Erythroblast (primary cell): ENCODE measurements at places on chromosomes 4 and X.

DNA sequence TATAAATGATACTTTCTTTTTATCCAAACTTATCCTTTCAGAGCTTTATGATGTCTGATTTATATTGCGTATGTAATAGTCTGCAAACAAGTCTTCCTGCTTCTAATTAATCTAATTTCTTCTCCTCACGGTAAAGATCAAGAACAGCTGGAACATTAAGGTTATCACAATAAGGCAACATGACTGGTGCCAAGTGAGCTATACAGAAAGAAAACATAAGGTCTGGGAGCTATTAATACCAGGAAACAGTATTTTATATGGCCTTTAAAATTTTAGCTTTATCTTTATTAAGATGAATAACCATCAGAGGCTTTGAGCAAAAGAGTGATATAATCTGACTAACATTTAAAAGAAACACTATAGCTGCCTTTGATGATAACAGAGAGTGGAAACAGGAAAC, 28.7 kb upstream of the CABS1 start:
- DNase-seq = no peak

DNA sequence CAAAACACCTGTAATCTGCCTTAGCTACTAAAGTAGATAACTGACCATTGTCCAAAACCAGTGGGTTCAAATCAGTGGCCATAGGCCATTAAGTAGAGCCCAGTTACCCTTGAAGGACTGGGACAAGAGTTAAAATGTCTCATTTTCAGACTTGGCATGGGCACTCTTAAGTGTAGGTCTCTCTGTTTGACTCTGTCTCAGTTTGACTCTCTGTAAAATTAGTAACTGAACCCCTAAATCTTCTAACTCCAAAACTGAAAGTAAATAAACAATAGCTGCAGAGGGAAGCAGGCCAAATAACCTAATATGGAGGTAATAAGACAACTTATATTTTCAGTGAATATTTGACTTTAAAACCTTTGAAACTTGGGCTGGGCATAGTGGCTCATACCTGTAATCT, 89.1 kb downstream of the SLC16A2 start:
- no peak for DNase-seq

DNA sequence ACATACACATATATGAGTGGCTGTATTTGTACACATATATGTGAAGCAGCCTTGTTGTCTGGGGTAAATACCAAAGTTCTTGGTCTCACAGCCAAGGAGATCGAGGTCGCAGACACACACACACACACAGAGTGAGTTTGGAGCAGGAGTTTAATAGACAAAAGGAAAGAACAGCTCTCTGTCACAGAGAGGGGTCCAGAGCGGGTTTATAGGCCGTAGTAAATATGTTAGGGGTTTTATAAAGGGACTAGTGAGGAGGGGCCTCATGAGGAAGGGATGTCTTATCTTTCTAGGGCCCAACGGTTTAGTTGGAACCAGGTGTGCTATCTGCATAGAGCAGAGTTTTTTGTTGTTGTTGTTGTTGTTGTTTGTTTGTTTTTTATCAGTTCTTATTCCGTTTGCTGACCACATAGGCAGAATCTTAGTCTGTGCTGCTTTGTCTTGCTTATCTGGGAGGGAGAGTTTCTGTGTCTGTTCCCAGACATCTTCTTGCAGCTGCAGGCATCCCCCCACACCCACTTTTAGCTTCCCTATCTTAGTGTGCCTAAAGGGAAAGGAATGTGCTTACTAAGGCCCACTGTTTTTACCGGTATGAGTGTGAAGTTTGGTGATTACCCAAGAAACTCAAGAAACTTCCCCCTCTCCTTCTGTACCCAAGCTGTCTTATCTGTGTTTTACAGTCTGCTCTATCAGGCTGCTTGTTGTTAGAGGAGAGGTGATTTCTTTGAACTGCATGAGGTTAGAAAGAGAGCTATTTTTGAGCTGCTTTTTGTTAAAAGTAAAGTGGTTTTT, 91.9 kb downstream of the TENT5D start:
- peak; percentile 90 for DNase-seq

DNA sequence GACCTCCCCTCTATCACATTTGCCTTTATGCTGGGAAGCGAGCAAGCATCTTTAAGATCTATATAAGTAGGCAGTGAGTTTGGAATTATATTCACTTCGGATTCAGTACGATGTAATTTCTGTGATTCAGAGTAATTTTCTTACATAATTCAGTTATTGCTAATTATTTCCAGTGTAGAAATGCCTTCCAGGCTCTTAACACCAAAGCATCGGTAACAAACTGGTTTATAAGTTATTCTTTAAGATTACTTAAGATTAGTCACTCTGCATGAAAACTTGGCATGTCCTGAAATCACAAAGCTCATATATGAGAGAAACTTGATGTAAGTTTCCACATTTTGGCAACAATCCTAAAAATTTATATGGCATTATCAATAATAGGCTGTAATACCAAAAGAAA, 120.8 kb downstream of the ADAMTS3 start:
- DNase-seq = no peak

DNA sequence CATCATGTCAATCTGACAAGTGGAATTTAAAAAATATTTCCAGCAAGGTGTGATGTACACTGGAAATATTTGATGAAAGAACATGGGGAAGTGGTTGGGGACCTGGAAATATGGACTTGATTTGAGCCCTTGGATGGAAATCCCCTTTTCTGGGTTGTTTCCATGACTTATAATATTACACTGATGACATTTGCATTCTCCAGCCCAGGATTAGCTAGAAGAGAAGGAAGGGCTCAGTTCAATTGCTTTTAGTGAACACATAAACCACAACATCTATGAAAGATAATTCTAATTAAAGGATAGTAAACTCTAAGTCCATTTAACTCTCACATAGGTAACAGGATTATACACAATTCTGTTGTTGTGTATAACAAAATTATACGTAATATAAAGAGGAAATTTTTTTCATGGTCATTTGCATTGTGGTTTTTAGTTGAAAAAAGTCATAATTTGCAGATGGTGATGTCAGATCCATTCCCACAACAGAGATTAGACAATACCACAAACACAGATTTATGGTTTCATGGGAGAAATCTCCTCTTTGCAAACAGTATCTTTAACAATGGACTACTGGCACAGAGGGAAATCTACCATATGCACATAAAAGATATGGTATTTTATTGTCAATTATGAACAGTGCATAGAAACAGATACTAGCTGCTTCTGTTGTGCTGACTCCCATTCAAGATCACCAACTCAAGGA, 126.5 kb downstream of the DKK2 start:
- no peak for DNase-seq

DNA sequence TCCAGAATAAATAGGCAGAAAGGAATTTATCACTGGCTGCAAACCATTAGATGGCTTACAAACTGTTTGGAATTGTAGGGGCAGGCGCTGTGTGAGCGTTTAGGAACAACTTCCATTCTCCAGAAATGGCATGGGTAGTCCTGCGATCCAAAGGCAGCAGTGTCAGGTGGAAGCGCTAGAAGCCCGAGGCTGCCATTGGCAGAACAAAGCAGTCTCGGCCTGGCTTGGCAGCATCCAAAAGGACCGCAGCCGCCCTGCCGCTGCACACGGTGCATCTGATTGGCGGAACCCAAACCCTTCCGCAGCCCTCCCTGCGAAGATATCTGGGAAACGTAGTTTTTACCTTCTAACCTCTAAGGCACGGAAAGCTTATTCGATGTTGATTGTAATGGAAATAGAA, 23.6 kb upstream of the YTHDC1 start:
- DNase-seq = peak; percentile 64

DNA sequence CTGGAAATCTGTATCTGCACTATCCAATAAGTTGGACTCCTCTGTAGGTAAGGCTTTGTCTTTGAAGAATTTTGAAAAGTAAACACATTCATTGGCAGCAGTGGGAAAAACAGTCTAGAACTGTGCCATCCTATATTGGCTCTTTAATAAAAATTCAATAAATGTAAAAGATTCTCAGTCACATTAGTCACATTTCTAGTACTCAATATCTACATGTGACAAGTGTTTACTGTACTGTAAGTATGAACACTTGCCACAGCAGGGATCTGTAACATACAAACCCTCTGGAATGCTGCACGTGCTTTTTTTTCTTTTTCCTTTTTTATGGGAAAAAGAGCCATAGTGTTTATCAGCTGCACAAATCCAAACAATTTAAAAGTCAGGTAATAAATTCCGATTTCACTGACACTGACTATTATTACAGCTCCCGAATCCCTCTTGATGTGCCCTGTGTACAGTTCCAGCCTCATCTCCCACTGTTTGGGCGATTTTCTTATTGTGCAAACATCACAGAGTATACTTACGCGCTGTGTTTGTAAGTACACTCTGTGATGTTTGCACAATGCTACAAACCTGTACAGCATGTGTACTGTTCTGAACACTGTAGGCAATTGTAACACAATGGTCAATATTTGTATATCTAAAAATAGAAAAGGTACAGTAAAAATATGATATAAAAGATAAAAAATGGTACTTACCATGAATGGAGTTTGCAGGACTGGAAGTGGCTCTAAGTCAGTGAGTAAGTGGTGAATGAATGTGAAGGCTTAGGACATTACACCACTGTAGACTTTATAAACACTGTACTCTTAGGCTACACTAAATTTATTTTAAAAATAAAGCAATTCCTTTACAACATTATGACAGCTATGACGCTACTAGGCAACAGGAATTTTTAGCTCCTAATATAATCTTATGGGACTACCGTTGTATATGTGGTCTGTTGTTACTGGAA, 8.7 kb downstream of the PYURF start:
- no peak for DNase-seq

- DNase-seq = no peak
These were observed at the start of gene OR13H1 for GRCh38 chrX:131543774-131544173. OR13H1 (plus strand) TSS chrX:131544074; CDS start chrX:131544074, 0 bp downstream.

DNA sequence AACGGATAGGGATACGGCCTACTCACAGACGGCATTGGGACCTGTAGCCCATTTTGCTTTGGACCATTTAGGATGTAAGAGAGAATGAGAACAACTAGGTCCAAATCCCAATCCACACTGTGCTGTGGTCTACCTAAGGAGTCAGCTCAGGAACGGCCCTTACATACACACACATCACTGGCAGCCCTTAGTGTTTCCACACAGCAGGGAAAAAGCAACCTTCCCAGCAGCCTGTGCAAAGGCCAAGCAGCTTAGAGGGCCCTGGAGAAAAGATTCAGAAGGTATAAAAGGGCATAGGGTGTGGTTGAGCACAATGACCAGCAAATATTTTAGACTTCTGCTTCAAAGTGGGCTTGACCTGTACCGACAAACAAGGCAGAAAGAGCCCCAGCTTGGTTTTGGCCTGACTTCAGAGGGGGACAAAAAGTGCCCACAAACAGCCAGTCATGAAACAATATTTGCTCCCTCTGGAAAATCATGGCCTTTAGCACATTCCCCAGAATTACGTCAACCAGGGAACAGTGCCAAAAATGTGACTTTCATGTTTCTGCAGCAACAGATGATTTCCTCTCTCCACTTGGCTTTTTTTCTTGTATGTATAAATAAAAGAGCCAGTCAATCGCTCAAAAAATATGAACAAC, 359.5 kb upstream of the FGF16 start:
- no peak for DNase-seq

DNA sequence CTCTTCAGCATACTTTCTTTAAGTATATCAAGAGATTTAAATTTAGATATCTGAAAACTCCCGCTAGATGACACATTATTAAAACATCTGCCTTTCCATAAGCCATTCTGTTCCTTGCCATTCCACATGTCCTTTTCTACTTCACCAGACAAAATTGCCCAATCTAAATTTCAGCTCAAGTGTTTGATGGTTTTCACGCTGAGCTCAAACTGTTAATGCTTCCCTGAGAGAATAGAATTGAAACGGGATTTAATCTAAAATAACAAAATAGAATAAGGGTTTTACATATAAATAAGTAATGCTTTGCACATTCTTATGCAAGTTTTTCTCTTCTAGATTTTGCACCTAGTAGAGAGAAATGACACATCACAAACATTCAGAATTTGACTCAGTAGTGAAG, 764.5 kb upstream of the TENM3 start:
- no peak for DNase-seq

DNA sequence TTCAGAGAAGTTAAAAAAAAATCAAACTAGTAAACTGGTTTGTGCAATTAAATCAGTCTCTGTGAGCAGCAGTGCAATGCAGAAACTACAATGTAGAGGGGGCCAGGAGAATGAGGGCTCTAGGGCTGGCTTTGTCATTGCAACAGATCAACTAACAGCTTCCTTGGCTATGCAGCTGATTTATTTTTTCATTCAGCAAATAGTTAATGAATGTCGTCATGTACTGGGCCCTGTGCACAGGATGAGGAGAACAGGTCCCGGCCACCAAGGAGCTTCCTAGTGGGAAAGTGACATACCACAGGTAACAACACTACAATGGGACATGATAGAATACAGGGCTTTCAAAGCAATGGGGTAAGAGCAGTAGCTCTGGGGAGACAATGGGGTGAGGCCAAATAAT, 190.1 kb downstream of the NSUN7 start:
- DNase-seq = no peak

- no peak for DNase-seq
These were observed 17.0 kb downstream of the NELFA start for GRCh38 chr4:1991596-1992434.

DNA sequence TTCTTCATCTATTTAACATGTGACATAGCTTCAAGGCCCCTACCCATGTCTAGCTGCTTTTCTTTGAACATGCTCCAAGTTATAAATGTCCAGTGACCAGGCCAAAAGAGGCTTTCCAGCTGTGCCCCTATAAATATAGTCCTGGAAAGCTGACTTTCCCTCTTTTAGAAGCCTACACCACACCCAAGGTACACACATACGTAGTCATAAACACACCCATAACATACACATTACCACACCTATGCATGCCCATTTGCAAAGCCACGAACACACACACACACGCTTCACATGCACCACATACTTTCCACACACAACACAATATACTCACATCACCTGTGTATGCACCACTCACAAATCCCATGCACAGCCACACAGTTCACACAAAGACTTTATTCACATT, 2.0 kb downstream of the ARHGAP36 start:
- DNase-seq = no peak

DNA sequence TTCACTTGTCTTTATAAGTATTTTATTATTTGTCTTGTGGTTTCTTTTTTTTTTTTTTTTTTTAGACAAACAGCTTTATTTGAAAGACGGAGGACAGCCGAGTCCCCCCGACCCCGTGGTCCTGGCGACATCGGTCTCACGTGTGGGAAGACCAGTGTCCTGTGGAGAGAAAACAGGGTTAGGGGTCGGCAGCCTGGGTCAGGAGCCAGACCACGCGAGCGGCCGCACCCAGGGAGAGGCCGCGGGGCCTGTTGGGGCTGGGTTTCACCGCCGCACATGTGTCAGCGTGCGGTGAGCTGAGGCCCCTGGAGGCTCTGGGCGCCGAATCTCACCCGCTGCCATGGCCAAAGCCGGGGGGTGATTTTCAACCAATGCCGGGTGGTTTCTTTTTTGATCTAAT, 17.8 kb upstream of the RAB33B start:
- no peak for DNase-seq
